ENCODE measurements at places on chromosomes 4 and X. TPM values are rescaled to one million over a fixed set of nuclear protein-coding genes. Genes with fewer than 3 reads are reported as not detected.

GRCh38 chr4:107379054-107379869 lies 340.8 kb downstream of the PAPSS1 start:
- peak; percentile 31 for DNase-seq

- no peak for DNase-seq
These were observed 341.4 kb upstream of the INTU start for GRCh38 chr4:127291316-127291715.

DNA sequence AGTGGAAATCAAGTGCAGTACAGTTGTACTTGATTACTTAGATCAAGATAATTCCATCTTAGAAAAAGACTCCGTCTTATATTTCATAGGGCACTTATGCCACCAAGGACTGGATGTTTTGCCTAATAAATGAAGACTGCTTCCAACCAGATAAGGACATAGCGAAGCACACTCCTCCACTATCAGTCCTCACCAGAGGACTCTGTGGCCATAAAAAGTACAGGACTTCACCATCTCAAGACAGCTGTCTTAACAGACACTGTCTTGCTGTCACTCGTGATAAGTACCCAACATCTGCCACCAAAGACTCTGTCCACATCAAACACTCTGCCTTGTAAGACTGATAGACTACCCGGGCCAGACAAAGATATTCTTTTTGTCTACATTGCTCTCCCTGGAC lies 352.0 kb downstream of the TRAM1L1 start:
- no peak for DNase-seq

DNA sequence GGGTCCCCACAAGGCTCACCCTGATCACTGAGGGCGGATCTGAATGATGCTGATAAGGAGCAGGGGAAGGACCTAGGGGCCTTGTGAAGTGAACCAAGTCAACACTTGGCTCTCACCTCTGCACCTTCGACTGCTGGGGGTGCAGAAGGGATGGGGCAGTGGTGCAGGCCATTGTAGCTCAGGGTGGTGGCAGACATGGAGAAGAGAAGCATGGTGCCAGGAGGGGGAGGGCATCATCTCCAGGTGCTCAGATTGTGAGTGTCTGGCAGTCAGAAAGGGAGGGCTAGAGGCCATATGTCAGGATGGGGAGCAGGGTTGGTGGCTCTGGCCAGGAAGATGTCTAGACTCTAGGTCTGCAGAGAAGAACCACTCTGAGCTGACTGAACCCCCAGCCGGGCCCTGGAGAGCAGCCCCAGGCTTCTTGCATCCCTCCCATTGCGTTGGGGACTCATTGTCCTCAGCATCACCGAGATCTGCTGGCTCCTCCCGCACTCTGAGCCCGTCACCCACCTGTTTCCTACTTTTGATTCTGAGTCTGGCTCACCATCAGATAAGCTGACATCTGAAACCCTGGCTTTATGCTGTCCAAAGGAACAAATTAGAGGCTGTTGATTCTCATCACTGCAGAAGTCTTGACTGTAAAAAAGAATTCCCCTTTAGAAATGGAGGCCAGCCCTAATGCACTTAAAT lies 3.8 kb downstream of the APLN start:
- DNase-seq, result peak; percentile 61

Gene CSAG2
- not detected for total RNA-seq
